WTC11 (cell line): ENCODE measurements at places on chromosomes 16 and 17. TPM values are rescaled to one million over a fixed set of nuclear protein-coding genes. Genes with fewer than 3 reads are reported as not detected.
A peak's percentile ranks its signal among the peaks of the same experiment; 100 is the strongest.

- no peak for DNase-seq
These were observed 24.4 kb downstream of the IRF8 start for GRCh38 chr16:85923153-85924021.

- no peak for DNase-seq
These were observed 477.4 kb upstream of the CCL2 start for GRCh38 chr17:33777674-33778073.

DNA sequence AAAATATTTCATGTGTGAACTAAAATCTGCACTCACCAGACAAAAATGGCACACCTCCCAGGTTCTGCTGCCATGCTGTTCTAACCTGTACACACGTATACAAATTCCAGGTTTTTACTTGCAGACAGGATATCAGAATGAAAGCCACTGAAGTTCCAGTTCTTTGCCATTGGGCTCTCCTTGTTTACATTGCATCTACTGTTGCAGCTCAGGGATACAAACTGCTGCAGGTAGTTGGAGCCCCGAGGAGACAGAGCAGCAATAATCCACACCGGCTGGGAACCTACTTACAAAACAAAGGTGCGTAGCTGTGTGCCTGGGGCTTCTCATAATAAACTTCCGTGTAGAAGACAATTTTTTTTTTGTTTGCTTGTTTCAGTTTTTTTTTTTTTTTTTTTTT is 59.6 kb downstream of the HAPSTR1 start:
- DNase-seq, result no peak

Gene ZFPM1
- 8.1 to 9.3 TPM (median 8.5 TPM) in 3 replicates for total RNA-seq

DNA sequence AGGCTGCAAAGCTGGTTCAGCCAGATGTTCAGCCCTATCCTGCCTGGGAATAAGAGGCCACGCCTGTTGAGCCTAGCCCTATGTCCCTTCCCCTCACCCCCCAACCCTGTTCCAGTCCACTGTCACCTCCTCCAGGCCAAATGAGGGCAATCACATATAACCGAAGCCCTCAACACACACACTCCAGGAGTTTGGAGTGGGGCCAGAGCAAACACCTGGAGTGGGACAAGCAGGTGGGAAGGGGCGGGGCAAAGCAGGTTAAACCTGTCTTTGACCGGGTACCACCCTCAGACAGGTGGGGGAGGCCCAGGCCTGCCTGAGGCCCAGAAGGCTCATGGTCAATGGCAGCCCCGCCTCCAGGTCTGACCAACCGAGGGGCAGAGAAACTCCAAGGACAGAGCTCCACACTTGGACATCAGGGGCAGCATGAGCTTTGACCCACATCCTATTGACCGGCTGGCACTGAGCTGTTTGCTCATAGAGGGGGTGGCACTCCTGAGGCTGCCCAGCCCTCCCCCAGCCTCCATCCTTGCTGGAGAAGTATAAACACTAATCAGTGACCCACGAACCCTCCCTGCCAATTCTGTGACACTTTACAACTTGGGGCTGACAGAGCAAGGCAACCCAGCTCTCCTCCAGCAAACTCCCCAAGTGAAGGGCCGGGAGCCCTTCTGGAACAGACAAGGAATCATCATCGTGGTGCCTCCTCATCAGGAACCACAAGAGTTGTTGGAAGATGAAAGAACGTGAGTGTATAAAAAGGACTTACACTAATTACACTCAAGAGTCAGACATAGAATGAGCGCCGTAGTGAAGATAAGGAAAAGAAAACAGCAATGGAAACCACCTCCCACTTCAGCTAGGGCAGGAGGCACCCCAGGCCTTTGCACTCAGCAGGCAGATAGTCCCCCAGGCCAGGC is 1.5 kb downstream of the ESRP2 start:
- DNase-seq, result peak; percentile 71

- DNase-seq, result no peak
These were observed 13.5 kb downstream of the SOX8 start for GRCh38 chr16:995087-995486.

GRCh38 chr16:65509172-65509571 is 387.3 kb upstream of the CDH11 start:
- DNase-seq, result no peak

Gene CDH3
- 128 to 142 TPM (median 136 TPM) in 3 replicates for total RNA-seq

- DNase-seq, result no peak
These were observed 11.2 kb upstream of the TMIGD1 start for GRCh38 chr17:30345089-30345433.

Gene TP53TG3C
- total RNA-seq, result not detected in 3 replicates
